ENCODE measurements at places on chromosomes 12 and 14.

GRCh38 chr12:52207895-52208294 is 16.1 kb upstream of the KRT80 start:
- no peak for DNase-seq

DNA sequence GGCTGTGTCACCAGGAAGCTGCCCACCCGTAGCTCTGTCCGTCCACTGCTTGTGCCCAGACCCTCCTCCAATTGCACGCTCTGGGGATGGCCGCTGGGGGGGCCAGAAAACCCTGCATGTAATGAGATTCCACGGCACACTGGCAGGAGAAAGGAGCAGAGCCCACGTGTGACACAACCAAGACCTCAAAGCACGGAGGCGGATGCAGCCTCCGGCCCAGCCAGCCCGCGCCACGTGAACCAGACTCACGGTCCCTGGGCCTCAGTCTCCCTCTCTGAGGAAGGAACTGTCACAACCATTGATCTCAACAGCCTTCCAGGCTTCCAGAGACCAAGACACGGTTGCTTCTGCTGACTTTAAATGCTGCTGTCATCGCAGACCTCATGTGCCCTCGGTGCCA is 14.4 kb downstream of the ANHX start:
- DNase-seq, result no peak

- no peak for DNase-seq
Observed at GRCh38 chr12:38984388-38984787, 79.0 kb upstream of the CPNE8 start.

GRCh38 chr12:9699898-9700605 is 30.5 kb downstream of the CLEC2D start:
- DNase-seq, result no peak

GRCh38 chr14:38755036-38755435 is 348.0 kb downstream of the SEC23A start:
- DNase-seq, result no peak

DNA sequence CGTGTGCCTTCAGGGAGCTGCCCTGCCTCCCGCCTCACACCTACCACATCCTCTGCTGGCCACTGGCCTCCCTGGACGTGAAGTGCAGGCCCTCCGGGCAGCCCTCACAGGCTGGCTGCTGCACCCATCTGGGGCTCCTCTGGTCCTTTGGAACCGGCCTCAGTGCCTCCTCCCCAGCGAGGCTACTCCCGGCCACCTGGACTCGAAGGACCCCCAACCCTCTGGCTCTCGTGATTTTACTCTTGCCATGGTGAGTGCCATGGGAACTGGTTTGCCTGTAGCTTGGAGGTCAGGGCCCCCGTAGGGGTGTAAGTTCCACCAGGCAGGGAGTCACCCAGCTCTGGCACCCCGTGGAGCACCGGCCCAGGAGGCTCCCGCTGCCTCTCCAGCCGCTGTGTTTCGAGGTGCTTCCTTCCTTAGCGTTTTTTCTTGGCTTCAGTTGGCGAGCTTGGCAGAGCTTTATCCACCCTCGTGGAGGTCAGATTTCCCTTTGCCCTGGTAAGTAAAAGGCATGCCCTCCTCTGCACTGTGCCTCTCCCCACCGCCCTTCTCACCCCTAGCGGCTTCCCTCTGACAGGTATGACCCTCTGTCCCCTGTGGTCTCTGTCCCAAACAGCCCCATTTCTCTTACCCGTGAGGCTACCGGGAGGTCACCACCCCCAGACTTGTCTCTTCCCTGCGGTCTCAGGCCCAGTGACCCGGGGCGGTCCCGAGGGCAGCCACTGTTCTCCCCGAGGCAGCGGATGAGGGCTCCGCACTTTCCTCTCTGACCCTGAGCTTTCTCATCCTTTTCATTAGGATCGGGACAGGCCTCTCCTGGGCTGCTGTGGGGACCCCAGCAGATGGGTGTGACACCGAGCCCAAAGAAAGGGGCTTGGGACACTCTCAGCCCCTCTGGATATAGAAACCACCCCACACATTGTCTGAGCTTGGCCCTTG is 203.1 kb upstream of the C14orf180 start:
- DNase-seq, result no peak

DNA sequence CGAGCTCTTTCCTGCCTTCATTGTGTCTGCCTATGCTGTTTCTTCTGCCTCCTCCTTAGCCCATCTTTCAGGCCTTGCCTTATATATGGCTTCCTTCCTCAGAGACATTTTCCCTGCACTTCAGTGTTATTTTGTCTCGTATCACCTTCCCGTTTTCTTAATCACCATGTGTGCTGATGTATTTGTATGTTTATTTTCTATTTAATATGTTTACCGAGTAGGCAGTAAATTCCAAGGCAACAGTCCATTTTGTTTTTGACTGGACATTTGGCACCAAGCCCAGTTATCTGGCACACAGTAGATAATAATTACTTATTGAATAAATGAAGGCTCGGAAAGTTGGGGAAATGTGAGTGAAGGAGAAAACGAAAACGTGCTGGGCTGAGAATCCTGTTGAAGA is 4.6 kb upstream of the POU6F1 start:
- DNase-seq, result no peak

GRCh38 chr14:99389174-99389826 is 91.4 kb downstream of the SETD3 start:
- no peak for DNase-seq

Data from AG09309 (cell line).